ENCODE measurements at places on chromosomes 2 and 18.

DNA sequence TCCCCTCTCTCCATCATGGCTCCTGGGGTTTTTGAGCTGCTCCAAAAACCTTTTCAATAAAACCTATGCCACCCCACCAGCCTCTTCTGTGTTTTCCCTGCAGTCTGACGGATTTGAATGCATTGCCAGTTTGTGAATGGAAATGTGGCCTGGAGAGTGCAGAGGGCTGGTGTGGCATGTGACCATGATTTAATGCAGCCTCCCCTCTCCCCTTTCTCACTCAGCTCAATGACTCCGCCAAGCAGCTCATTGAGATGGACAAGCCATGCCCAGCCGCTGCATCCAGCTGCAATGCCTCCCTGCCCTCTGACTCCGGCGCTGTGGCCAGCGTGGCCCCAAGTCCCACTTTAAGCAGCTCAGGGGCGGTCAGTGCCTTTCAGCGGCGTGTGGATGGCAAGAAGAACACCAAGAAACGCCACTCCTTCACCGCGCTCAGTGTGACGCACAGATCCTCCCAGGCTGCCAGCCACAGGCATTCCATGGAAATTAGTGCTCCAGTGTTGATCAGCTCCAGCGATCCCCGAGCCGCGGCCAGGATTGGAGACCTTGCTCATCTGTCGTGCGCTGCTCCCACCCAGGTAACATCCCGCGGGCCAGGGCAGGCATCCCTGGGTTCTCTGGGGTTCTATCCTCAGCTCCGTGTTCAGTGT lies 215.3 kb downstream of the SEPTIN10 start:
- DNase-seq, result no peak

DNA sequence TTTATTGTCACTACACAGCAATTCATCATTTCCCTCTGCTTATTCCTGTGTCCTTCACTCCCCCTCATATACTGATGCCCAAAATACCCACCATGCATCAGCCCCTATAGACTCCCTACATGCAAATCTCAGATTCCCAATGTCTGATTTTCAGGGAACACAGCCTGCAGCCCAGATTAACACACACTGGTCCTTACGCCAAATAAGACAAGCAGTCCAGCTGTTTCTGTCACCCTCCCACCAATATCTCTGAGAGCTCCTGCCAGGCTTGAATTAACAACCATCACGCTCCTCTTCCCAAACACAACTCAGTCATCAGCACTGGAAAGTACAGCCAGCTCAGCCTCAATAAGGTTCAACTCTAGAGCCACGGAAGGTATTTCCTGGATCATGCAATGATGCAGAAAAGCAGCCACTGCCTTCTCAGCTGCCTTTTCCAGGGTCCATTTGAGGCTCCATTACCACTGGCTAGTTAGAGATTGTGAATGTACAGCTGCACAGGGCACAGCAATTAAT lies 39.0 kb upstream of the SLC35F5 start:
- no peak for DNase-seq

DNA sequence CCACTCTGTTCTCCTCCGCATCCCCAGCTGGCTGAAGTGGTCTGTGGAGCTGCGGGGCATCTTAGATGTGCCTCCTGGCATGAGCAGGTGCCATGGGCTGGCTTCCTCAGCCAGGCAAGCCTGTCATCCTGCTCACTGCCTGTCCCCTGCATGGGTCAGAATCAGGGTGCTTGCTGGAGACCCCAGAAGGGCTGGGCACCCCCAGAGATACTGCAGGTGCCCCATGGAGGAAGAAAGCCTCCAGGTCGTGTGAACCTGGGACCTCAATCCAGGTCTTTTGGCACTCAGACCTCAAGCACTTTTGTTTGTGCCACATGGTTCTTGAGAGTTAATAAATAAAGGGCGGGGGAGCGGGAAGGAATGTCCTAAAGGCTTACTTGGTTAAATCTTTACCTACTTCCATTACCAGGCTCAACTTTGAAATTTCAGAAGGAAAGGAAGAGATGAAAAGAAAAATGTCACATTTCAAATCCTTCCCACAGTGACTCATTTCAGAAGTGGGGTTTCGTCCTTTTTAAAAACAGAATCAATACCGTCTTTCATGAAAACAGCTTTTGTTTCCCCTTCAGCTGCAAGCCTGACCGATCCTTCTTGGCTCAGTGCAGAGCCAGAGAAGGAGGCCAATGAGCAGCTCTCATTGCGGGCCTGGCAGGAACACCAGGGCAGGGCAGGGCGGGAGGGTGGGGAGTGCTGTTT lies 69.9 kb downstream of the RHOB start:
- no peak for DNase-seq

DNA sequence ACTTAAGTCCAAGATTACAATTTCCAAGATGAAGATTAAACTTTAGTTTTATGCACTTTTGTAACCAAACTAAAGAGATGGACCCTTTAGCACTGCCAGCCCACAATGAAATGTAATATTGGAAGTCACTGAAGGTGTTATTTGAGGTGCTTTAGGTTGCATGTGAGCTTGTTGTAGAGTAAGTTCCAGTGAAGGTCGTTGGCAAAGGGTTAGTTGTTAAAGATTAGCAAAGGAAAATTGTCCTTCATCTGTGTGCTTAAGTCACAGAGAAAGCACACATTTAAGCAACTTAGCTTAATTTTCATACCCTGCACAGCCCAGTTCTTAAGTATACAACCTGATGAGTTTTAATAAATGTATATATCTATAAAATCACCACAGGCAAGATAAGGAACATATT lies 46.7 kb downstream of the MGAT5 start:
- no peak for DNase-seq

DNA sequence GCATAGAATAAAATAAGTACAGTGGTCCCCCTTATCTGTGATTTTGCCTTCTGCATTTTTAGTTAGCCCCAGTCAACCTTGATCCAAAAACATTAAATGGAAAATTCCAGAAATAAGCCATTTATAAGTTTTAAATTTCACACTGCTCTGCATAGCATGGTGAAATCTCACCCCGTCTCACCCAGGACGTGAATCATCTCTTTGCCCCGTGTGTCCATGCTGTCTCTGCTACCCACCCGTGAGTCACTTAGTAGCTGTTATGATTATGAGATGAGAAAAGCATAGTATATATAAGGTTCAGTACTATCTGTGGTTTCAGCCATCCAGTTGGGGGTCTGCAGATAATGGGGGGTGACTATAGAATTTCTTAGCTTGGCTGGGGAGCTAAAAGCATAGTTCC lies 67.3 kb downstream of the RHBDD1 start:
- no peak for DNase-seq

DNA sequence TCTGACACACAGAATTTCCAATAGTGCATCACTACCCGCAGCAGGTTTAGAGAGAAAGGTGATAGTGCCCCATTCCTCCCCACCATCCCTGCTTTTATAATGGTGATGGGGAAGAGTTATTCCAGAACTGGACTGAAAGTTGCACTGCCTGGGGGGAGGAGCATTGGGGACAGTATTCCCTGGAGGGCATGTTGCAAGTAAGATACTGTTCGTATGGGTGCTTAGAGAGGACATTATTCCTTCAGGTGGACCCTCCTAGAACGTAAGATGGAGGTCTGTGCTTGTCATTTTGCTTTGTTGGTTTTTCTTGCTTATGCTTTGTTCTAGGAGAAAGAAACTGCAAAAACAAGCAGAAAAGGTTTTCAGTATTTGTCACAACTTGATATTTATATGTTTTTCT lies 23.7 kb downstream of the MRPS9 start:
- DNase-seq, result no peak

GRCh38 chr2:189234991-189235390 lies 55.4 kb upstream of the COL5A2 start:
- DNase-seq, result no peak

DNA sequence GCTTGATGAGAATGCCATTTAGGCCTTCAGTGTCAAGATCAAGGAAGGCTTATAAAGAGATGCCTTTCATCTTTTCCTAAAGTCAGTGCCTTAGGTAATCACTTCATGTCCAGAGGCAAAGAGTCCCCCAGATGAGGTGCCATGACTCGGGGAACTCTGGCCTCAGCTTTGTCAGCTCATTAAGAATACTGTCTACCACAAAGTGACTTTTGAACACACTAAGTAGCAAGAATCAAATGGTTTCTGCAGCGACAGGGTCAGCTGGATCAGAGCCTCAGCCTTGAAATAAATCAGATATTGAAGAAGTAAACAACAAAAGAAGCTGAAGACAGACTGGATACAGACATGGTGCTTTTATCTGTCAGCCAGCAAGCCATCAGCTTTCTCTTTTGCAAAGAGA lies 120.1 kb upstream of the SLC39A10 start:
- no peak for DNase-seq

DNA sequence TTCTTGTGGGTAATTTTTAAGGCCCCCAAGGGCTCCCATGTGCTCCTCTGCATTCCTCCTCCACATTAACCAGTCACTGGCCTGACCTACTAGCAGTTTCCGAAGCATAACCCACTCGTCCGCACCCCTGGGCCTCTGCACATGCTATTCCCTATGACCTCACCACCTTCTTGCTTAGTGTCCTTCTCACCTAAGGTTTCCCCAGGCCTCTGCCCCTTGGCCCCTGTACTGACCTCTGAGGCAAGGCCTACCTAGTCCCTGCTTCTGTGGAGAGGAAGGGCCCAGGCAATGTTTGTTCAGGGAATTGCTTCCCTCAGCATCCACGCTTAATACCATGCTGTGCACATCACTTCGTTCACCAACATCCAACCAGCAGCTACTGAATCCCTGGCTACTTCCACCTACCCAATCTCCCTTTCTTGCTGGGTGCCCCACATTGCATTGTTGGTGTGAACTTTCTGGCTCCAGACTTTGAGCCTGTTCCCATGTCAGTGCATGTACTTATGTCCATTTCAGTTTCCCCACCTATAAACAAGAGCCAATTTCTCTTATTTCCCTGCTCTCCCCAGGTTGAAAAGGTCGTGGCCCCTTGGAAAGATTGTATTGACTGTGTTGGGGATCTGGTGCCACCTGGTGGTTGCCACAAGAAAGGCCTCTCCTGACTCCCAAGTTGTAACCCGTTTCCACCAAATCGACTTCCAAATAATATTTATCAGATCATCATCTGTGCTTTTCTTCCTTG lies 19.2 kb upstream of the TMEM177 start:
- no peak for DNase-seq

DNA sequence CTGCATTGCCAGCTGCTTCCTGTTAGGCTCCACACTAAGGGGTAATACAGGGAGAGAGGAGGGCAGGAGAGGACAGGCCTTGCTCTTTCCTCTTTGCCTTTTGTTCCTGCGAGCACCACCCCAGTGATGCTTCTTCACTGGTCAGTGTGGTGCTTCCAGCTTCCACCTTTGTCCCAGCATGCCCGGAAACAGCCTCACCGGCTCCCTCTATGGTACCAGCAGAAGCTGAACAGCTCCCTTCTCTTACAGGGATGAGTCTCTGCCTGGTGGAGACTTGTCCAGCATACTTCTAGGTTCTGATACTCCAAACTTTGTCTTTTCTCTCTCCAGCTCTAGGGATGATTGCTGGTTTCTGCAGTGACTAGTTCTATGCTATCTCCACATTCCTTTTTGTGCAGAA lies 413.3 kb downstream of the TSN start:
- no peak for DNase-seq

- no peak for DNase-seq
These were observed 57.2 kb upstream of the SPOPL start for GRCh38 chr2:138444411-138444810.

GRCh38 chr2:85710687-85711577 lies 16.8 kb downstream of the GNLY start:
- DNase-seq, result no peak

GRCh38 chr2:137888845-137889244 lies 75.4 kb upstream of the HNMT start:
- no peak for DNase-seq

DNA sequence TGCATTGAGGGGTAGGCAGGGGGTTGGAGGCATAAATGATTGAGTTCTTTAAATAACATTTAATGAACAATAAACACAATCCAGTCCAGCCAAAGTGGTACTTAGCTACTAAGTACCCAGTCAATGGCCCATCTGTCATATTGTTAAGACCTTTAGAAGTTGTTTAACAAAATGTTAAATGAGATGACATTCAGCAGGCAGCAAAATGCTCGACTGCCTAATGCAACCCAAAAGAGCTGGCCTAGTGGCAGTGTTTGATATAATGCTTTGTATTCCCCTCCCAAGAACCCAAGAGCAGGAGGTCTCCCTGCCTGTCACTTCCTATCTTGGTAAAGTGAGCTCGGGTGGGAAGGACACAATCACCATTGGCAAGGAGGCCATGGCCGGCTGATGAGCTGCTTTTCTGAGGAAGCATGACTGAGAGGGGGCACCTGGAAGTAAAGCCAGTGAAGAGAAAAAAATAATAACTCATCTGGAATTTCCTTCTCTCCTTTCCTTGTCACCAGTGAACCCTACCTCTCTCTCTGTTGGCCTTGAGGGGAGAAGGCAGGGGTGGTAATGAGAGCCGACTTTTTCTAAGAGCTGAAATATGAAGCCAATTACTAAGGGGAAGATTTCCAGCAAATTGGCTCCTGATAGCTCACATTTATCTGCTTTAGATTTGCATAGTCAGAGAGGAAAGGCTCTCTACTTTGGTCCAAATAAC lies 140.6 kb downstream of the C1D start:
- DNase-seq, result no peak

DNA sequence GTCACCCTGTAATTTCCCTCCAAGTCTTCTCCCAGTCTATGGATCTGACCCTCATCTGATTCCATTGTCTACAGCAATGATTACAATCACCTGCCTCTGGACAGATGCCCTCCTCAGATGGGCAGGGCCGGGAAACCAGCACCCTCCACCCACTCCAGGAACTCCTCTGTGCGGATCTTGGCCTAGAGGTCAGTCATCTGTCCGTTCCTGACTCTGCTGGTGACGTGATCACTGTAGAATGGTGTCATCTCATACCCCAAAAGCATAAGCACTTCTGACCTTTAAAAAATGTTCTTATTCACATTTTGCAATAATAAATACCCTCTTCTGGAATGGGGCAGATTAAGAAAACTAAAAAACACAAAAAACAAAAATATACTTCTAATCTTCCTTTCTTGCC lies 29.5 kb upstream of the BZW1 start:
- DNase-seq, result no peak

- no peak for DNase-seq
These were observed 123.5 kb upstream of the ZFP36L2 start for GRCh38 chr2:43349904-43350303.

- no peak for DNase-seq
These were observed 940.2 kb upstream of the FANCL start for GRCh38 chr2:59181347-59181746.

DNA sequence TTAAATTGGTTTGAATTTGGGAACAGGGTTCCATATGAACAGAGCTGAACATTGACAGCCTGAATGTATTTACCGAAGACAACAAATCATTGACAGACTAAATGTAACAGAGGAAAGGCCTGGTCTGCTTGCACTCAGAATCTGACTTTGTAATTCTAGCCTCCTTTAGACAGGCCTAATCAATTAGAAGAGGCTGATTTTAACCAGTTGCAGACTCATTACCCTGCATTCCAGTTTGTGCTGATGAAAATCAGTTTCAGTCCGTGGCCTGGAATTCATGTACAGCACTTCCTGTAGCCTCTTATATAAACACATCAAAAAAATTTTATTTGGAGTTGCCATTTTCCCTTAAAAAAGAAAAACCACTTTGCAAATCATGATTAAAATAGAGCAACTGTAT lies 93.1 kb upstream of the ZFP36L2 start:
- DNase-seq, result no peak
